ENCODE measurements at places on chromosomes 4 and X.

DNA sequence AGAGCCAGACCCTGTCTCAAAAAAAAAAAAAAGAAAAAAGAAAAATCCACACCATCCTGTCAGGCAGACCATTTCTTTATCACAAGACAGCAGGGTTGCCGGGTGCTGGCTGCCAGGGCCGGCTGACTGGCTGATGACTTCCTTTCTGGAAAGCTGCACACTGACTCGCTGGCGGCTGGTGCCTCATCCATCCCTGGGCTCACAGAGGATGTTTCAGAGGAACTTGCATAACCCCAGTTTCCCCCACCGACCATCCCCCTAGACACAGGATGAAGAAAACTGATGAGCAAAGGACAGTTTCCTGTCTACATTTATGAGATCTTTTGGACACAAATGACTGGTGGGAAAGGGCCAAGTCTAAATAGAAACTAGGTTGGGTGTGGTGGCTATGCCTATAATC lies 14.1 kb downstream of the HPSE start:
- DNase-seq = no peak

DNA sequence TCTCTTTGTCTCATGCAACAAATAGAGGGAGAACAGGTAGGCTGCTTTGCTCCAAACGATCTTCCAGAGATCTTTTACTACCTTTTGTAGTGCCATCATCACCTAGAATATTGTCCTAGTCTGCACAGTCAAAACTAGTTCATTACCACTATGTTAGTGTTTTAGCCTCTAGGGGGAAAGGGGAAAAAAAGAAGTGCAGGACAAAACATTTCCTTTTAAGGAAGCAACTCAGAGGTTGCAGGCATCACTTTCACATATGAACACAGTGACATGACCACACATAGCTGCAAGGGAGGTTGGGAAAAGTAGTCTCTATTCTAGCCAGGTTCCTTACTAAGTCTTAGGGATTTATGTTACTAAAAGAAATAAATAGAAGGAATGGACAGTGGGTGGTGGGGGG lies 39.3 kb upstream of the RAP2C start:
- no peak for DNase-seq

DNA sequence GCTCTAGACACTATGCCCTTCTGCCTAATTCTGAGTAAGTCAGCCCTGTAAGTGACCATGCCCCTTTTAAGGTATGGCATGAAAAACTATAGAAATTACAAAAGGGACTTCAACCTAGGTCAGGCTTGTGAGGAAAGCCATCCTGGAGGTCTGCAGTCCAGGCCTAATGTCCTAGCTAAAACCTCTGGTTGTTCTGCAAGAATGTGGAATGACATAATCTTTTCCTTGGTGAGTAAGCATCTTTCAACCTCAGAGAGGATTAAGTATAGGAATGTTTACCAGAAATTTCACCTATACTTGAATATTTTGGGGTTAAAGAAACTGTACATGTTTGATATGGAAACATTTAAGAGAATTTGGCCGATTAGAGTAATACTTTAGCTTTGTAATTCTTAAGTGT lies 23.8 kb upstream of the HPSE start:
- DNase-seq = no peak

DNA sequence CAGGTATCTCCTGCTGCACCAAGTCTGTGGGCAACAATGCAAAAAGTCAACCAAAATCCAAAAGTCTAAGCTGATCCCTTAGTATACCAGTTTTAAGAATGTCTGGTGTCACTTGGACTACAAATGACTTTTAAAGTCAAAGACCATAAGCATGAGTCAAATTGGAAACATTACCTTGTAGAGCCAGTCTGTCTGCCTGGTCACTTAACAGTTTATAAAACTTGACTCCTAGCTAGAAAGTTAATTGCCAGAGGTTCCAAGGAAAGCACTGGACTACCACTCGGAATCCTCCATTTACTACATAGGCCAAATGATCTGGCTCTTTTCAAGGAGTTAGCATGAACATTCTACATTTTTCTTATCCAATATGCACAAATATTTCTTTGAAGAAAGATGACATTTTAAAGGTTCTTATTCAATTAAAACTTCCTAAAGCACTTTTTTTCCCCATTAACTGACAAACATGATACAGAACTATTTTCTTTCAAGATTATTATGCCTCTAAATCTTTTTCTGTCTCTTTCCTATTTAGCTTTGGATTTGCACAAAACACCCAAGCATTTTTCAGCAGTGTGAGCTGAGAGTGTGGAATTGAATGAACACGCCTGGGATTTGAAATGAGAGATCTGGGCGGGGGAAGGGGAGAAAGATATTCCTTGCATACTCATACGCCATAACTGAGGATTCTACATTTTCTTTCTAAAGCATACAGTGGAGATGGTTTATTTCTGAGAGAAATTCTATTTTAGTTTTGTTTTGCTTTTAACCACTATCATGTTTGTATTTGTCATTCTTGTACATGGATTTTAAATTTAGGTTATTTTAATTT lies 188.4 kb downstream of the SHROOM3 start:
- no peak for DNase-seq

GRCh38 chr4:52051615-52052474 lies 741 bp downstream of the SPATA18 start:
- peak; percentile 73 for DNase-seq

GRCh38 chr4:84482564-84483563 lies 16.2 kb downstream of the NKX6-1 start:
- DNase-seq = no peak

DNA sequence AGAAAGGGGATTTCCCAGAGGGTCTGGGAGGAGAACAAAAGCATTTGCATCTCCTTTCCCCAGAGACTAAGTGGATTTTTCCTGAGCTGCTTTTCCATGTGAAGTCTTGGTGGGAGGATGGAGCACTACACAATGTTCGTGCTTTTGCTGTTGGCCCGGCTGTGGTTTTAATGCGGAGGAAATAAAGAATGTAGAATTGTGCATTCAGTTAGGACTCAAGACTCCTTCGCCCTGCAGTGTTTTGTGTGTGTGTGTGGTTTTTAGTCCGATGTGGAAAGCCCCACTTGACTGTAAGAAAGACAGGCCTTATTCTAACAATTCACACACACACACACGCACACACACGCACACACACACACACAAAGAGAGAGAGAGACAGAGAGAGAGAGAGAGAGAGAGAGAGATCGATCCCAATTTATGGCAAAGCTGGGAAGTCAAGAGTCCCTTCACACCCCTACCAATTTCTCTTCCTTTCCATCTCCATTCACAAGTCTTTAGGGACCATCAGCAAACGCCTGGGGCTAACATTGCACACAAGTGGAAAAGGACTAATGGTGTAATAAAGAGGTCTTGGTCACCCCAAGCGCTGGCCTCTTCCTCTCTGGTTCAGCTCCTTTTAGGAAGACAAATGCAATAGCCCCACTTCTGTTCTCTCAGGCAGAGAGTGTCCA lies 44.2 kb downstream of the CLDN34 start:
- DNase-seq = no peak

DNA sequence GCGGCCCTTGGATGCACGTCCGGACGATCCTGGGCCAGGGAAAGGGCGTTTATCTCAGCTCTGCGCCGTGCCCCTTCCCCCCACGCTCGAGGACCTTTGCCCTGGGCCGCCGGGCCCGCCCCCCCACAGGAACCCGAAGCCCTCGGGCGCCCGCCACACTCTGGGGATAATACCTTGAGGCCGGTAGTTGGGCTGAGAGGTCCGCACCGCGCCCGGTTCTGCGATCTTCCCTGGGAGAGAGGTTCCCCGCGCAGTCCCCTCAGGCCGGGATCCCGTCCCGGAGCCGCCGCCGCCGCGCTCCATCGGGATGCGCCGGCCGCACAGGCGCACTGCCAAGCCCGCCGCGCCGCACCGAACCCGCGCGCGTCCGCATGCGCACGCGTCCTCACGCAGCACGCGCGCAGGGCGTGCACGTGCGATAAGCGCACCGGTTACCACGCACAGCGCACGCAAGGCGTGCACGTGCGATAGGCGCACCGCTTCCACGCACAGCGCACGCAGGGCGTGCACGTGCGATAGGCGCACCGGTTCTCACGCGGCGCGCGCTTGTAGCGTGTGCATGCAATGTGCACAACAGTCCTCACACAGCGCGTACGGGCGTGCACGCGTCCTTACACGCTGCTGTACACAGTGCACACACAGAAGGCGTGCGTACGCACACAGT lies at the start of gene MAP7D2:
MAP7D2 (minus strand) TSS at position 331 of the 664 bp plus-strand sequence; CDS start at position 303, 28 bp downstream.
- DNase-seq = peak; percentile 37

DNA sequence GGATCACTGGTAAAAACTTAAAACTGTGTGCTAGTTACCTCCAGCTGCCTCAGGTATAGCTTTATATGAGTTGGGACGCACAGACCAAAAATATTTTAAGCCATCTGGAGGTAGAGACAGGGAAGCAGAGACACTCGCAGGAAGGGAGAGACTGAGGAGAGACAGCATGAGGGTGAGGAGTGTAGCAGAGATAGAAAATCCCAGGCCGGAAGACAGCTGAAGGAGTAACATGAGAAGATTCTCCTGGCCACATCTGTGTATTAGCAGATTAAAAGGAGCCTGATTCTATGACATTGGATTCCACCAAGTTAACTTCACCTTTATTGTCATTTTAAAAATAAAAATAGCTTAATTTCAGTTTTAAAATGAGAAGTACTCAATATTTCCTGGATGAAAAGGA lies 84.3 kb downstream of the PDLIM5 start:
- no peak for DNase-seq

DNA sequence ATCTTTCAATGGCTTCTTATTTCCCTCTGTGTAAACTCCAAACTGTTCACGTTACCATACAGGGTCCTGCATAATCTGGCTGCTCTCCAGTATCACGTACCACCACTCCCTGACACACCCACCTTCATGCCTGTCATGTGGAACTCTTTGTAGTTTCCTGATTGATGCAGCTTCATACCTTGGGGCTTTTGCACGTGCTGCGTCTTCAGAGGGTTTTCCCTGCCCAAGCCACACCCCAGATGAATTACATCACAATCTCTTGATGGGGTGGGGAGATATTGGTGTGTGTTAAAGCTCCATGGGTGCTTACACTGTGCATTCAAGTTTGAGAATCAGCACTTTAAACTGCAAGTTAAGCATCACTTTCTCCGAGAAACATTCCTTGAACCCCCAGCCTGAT lies 101.9 kb downstream of the CT47B1 start:
- no peak for DNase-seq

GRCh38 chrX:125398959-125399440 lies 79.3 kb downstream of the TEX13C start:
- no peak for DNase-seq

DNA sequence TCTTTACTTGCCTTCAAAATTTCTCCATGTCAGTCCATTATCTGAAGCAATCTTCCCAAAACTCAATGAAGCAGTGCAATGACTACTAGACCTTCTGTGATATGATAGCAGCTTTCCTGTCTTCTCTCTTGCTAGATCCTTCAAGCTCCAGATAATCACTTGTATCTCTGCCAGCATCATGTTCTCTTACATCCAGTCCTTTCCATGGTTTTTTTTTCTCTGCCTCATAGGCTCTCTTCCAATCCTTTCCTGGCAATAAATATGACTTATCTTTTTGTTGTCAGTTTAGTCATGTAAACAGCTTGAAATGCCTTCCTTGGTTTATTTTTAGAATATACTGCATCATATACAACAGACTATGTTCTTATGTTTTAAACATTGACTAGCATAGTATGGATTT lies 193.5 kb downstream of the CFAP299 start:
- DNase-seq = no peak

DNA sequence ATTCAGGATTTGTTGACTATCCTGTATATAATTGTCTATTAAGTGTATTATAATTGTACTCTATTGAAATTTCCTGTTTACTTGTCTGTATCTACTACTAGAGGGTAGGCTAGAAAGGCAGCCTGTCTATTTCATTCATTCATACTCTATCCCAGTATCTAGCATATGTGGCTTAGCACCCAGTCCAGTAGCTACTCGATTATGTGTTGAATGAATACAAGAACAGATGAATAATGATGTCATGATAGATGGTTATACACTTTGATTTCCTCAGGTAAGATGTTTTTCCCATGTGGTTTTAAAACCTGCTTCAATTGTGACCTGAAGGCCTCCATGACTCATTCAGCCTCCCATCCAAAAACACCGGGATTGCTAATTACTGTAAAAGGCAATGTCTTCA lies 68.0 kb downstream of the IL21 start:
- no peak for DNase-seq

DNA sequence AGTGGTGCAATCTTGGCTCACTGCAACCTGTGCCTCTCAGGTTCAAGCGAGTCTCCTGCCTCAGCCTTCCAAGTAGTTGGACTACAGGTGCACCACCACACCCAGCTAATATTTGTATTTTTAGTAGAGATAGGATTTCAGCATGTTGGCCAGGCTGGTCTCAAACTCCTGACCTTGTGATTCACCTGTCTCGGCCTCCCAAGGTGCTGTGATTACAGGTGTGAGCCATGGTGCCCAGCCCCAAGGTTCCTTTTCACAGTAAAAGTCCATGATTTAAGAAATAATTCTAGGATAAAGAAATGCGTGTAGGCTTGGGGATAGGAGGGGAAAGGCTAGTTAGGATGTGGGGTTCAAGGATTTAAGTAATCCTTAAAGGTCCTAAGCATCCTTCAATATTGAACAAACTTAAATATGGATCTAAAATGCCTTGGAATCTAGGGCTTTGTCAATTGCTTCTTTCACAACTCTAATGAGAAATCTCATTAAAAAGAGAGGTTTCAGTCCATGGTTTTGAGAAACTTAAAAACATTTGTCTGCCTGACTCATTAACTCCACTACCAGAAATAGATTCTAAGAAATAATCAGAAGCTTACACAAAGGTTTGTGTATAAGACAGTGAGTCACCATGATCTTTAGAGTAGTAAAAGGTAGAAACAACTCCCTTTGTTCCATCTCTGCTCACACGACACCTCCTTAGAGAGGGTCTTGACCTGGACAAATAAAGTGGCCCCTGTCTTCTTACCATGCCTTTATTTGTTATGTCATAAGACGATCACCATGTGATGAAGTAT lies 203.2 kb downstream of the PTTG2 start:
- no peak for DNase-seq

GRCh38 chr4:179625406-179625805 lies 2183.2 kb upstream of the AGA start:
- no peak for DNase-seq

DNA sequence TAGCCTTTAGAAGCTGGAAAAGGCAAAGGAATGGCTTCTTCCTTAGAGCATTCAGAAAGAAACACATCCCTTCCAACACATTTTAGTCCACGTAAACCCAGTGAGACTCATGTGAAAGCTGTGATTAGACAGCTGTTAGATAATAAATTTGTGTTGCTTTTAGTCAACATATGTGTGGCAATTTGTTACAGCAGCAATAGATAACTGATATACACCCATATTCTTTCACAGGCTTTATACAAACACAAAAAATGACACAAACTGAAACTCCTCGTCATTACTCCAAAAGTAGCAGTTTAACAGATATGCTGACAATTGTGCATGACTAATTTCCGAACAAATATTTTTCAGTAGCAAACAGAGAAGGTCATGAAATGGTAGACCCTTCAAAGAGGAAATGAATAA lies 65.3 kb downstream of the ANTXR2 start:
- DNase-seq = no peak

GRCh38 chr4:40190880-40191815 lies 5.7 kb upstream of the RHOH start:
- peak; percentile 84 for DNase-seq

- DNase-seq = no peak
Observed at GRCh38 chr4:70627620-70628019, 924 bp upstream of the ENAM start.
